ENCODE measurements at places on chromosomes 11 and 22.

GRCh38 chr22:38187413-38188212 is 6.0 kb upstream of the PLA2G6 start:
- no peak overlapping the region for H3K27ac ChIP-seq
- no peak for DNase-seq
- H3K4me3 ChIP-seq: no peak overlapping the region
- H3K36me3 ChIP-seq: no peaks in the 10 kb centered on the region
- peaks cover 6% of the 10 kb centered on the region for H3K4me1 ChIP-seq

GRCh38 chr11:94681140-94681539 is 87.0 kb upstream of the AMOTL1 start:
- no peaks in the 10 kb centered on the region for H3K27me3 ChIP-seq
- no peak overlapping the region for H3K27ac ChIP-seq

DNA sequence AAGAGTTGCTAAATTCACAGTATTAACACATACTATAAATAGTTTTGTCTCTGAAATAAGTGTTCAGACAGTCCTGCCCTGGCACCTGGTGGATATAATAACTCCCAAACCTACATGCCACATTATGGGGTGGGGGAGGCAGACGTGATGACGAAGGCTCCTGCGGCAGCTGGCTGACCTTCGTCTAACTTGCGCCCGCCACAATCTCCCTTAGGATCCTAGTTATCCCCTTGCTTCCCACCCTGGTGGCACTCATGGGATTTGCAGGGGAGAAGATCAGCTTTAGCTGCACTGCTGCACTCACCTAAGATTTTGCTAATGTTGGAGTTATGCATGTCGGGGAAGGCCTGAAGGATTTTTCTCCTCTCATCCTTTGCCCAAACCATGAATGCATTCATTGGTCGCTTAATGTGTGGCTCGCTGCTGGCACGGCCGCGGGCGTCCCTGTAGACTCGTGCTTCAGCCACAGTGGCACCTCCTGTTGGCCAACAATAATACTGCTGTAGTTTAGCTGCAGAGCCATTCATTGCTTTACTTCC is 367.6 kb downstream of the SOX6 start:
- peaks cover 44% of the 10 kb centered on the region for H3K27me3 ChIP-seq
- no peak overlapping the region for H3K27ac ChIP-seq
- peak overlapping the region; percentile 45 for H3K4me3 ChIP-seq
- DNase-seq: peak; percentile 27

GRCh38 chr22:37525073-37525745 is 6.0 kb upstream of the CARD10 start:
- no peak overlapping the region for H3K4me3 ChIP-seq
- H3K36me3 ChIP-seq: no peaks in the 10 kb centered on the region
- no peaks in the 10 kb centered on the region for H3K4me1 ChIP-seq
- no peak overlapping the region for H3K27ac ChIP-seq
- no peak for DNase-seq

- no peaks in the 10 kb centered on the region for H3K36me3 ChIP-seq
- H3K27me3 ChIP-seq: peaks cover 8% of the 10 kb centered on the region
- H3K27ac ChIP-seq: no peak within 1 kb of the TSS
- H3K4me1 ChIP-seq: peaks cover 17% of the 10 kb centered on the region
Observed at GRCh38 chr11:65575568-65576231, at the start of gene EHBP1L1. TSS of gene EHBP1L1 (plus strand) at chr11:65576053. CDS start at chr11:65576303, 250 bp downstream.
